ENCODE measurements at places on chromosomes 12 and 14. TPM values are rescaled to one million over a fixed set of nuclear protein-coding genes. Genes with fewer than 3 reads are reported as not detected.
A peak's percentile ranks its signal among the peaks of the same experiment; 100 is the strongest.

DNA sequence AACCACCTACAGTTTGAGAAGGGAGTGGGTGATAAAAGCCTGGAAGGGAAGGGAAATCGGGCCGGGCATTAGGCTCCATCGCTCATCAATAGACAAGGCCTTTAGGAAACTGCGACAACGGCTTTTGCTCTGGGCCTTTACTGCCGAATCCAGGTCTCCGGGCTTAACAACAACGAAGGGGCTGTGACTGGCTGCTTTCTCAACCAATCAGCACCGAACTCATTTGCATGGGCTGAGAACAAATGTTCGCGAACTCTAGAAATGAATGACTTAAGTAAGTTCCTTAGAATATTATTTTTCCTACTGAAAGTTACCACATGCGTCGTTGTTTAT lies 261 bp upstream of the RNU7-1 start:
- DNase-seq: peak; percentile 92

DNA sequence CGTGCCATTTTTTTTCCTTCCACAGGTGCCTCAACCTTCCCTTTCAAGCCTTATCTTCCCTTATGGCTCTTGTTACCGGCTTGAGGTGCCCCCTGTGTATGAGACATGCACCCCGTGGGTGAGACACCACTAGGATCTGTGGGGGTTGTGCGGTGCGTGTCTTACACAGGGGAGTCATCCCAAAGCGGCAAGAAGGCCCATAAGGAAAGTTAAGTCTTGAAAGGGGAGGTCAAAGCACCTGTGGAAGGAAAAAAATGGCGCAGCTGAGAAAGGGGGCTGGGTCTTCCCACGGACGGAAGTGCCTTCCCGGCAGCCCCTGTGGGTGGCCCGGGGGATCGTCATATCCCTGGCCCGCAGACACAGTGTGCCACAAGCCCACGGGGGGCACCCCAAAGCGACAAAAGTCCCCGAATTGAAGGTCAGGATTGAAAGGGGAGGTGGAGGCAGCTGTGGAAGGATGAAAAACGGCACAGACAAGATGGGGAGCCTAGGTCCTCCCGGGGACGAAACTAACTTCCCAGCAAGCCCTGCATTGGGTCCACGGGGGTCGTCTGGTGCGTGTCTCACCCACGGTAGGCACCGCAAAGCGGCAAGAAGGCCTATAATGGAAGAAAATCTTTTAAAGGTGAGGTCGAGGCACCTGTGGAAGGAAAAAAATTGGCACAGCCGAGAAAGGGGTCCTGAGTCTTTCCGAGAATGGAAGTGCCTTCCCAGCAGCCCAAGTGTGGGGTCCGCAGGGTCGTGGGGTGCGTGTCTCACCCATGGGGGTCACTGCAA lies 273.3 kb downstream of the ALG10 start:
- no peak for DNase-seq

Gene CRIP2
- 53.7 TPM for total RNA-seq

- DNase-seq: no peak
Measured at GRCh38 chr12:30896461-30896860, 30.1 kb upstream of the TSPAN11 start.

DNA sequence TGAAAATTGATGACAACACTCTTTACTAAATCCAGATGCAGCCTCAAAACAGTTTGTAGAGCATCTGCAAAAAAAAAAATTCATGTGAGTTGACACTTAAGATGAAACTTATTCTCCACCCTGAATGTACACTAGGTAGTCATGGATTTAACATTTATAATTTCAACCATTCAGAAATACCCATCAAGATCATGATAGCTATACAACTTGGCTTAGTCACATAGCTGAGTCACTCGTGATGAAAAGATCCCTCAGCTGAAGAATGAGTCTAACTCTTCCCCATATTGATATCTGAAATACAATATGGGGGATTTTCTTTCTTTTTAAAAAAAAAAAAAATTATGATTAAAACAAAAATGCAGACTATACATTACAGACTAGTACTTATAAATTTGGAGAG lies 104.8 kb upstream of the PLEKHG7 start:
- no peak for DNase-seq

Measured in urinary bladder (tissue), 4 donors.